ENCODE measurements at places on chromosomes 4 and X. TPM values are rescaled to one million over a fixed set of nuclear protein-coding genes. Genes with fewer than 3 reads are reported as not detected.

- DNase-seq, result no peak
Measured at GRCh38 chrX:41301438-41301824, 32.5 kb upstream of the DDX3X start.

Gene ENOPH1
- 67.6 TPM for total RNA-seq

GRCh38 chr4:81913427-81913879 lies 441.7 kb upstream of the RASGEF1B start:
- peak; percentile 57 for DNase-seq

DNA sequence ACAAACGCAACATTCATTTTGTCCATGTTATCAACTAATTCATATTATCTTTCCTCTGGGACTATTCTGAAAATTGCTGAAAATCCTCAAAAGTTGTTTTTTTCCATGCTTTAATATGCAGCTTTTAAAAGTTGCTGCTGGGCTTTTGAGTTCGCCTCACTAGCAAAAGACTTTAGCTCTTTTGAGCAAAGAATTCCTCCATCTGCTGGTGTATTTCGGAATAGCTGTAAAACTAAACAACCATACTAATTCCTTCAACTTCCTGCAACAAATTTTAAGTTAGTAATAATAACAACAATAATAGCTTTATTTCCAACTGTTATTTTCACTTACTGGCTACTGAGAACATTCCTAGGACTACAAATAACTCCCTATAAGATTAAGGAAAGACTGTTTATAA lies 124.5 kb upstream of the PLAC1 start:
- peak; percentile 24 for DNase-seq

- DNase-seq, result no peak
Measured at GRCh38 chrX:153411255-153411987, at the start of gene ZFP92. TSS of gene ZFP92 (plus strand) at chrX:153411472. CDS start at chrX:153418323, 6,851 bp downstream.

- no peak for DNase-seq
Measured at GRCh38 chrX:10146346-10146745, 10.4 kb upstream of the CLCN4 start.

Gene HSFX2
- total RNA-seq, result not detected

GRCh38 chr4:156237231-156237630 lies 283.6 kb upstream of the CTSO start:
- DNase-seq, result no peak

DNA sequence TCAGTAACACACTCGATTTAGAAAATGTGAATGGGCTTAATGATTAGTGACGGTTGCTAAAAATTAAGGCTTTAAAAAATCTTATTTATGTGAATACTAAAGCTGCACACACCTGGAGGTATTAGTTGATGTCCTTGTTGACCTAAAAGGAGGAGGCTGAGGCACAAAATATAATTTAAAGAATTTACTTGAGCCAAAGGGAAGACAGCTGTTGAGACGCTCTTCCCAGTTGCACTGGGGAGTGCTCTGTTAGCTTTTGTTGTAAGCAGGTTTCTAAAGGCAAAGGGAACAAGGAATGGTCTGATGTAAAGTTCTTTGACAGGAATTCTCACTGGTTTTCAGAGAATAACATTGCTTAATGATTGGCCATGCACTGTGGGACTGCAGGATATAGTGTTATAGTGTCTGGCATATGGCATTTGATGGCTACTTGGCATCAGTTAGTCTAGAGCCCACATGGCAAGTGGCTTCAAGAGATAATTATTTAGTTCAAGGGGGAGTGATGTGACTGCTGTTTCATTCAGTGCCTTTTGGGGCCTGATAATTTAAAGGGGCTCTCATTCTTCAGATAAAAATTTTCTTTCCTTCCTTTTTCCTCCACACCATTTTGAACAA lies 30.8 kb upstream of the PGM2 start:
- no peak for DNase-seq

- DNase-seq, result no peak
Measured at GRCh38 chr4:121784975-121785374, 16.1 kb upstream of the EXOSC9 start.

Gene SPATA18
- not detected for total RNA-seq

Gene TMPRSS11F
- not detected for total RNA-seq

GRCh38 chr4:48331577-48332330 lies 9.6 kb upstream of the SLAIN2 start:
- DNase-seq, result no peak

Gene SLC49A3
- total RNA-seq, result 0.20 TPM

Gene ADH5
- total RNA-seq, result 144 TPM

Gene SLITRK4
- not detected for total RNA-seq

Gene CXCL1
- total RNA-seq, result not detected

DNA sequence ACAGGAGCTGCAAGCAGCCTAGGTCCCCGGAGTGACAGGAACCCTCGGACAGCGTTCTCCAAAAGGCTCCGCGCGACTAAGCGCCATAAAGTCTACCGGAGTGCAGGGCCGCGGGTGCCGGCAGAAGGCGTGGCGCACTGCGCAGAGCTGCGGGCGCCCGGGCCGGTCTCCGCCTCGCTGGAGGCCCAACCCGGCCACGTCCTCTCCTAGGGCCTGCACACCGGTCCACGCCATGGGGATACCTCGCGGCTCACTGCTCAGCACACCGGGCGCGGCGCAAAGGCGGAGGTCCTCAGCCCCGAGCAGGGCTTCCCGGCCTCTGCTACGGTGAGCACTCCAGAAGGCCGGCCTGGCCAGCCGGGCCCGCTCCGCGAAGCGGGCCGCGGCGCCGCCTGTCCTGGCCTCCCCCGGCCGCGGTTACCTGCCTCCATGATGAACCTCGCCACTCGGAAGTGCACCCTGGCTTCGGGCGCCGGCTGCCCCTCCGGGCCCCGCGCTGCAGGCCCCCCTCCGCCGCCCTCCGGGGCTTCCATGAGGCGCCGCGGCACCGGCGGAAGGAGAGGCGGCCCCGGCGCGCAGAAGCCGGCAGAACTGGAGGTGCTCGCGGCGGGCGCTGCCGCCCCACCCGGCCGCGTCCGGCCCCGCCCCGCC lies at the start of gene CCNQ:
Gene CCNQ, minus strand, starts transcription at position 599 of the 651 bp plus-strand sequence. Its CDS starts 66 bp downstream, at position 533.
- DNase-seq, result no peak

- no peak for DNase-seq
Measured at GRCh38 chrX:134636851-134637250, 21.4 kb downstream of the PLAC1 start.

Measured in Caco-2 (cell line).